Stimulated activated CD8-positive, alpha-beta memory T cell treated with anti-CD3 and anti-CD28 coated beads, Interleukin-4, amount 100 ng/mL, for 1 hour (primary cell): ENCODE measurements at places on chromosomes 2 and 18.

DNA sequence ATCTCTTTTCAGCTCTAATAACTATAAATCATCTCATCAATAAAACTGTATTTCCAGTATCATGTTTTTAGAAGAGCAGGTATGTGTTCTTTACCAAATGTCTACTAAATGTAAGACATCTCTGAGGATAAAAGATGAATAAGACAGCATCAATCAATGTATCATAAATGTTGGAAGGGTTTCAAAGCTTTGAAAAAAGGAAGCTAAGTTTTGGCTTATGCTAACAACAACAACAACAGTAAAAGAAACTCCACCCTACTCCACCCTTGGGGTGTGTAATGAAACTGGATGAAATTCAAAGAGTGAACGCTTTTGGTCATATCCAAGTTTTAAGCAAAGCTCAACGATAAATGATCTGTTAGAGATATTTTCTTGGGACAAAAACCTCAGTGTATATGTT, 17.1 kb downstream of the PRKD3 start:
- DNase-seq, result no peak

DNA sequence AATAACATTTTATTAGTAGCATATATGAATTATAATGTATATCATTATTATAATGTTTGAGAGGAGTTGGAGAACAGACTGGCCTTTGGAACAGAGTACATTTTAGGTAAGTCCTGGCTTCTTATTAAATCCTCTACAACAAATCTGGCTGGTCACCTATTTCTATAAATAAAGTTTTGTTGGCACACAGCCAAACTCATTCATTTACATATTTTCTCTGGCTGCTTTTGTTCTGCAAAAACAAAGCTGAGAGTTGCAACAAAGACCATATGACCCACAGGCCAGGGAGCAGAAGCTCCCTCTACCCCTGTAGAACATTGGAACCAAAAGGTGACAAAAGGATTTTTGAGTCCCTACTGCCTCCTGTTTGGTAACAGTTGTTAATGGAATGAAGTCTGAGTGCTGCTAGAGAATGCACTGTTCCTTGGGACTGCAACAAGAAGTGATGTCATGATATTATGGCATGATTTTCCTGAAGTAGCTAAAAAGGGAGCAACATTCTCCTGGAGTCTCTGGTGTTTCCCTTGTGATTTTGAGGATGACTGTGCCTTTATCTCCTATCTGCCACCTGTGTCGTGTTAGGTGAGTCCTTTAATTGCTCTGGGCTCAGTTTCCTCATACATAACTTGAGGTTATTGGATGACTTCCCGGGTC, 22.0 kb upstream of the SP9 start:
- no peak for DNase-seq

GRCh38 chr2:38074058-38074763, 1.7 kb downstream of the CYP1B1 start:
- DNase-seq, result no peak

DNA sequence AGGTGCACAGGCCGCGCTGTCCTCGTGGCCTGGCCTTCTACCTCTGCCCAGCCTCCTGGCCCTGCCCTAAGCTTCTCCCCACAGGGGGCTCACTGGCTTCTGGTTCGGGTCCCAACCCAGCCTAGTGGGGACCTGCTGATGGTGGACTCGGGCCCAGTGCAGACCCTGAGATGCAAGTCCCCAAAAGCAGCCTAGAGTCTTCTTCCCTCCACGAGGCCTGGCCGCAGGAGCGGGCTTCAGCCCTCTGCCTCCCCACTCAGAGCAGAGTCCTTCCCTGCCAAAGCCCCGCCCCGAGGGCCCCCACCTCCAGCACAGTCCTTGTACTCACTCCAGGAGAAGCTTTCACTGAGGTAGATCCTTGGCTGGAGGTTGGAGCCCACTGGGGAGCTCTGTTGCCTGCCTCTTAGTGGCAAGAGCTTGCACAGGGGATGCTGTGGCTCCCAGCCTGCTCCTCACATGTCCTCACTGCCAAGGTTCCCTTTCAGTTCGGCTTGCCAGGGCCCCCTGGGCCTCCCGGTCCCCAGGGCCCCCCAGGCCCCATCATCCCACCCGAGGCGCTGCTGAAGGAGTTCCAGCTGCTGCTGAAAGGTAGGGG, 3.6 kb downstream of the ERFE start:
- DNase-seq, result no peak

- DNase-seq, result no peak
Observed at GRCh38 chr2:101883860-101884259, 107.9 kb upstream of the IL1R2 start.

DNA sequence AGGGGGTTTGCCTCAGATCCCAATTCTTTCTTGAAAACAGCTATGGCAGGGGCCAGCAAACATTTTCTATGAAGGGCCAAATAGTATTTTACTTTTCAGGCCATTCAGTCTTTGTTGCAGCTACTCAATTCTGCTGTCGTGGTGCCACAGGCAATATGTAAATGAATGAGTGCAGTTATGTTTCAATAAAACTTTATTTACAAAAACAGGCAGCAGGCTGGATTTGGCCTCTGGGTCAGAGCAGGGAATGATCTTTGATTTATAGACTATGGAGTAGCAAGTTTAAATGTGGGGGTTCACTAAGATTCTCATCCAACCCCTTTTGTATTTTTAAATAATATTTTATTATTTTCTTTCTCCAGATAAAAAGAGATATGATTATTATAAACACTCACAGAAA, 72.4 kb downstream of the IRS1 start:
- no peak for DNase-seq

GRCh38 chr2:165804719-165805118, 10.7 kb upstream of the GALNT3 start:
- DNase-seq, result no peak

- DNase-seq, result no peak
Observed at GRCh38 chr2:101038455-101039255, 36.6 kb downstream of the RPL31 start.

DNA sequence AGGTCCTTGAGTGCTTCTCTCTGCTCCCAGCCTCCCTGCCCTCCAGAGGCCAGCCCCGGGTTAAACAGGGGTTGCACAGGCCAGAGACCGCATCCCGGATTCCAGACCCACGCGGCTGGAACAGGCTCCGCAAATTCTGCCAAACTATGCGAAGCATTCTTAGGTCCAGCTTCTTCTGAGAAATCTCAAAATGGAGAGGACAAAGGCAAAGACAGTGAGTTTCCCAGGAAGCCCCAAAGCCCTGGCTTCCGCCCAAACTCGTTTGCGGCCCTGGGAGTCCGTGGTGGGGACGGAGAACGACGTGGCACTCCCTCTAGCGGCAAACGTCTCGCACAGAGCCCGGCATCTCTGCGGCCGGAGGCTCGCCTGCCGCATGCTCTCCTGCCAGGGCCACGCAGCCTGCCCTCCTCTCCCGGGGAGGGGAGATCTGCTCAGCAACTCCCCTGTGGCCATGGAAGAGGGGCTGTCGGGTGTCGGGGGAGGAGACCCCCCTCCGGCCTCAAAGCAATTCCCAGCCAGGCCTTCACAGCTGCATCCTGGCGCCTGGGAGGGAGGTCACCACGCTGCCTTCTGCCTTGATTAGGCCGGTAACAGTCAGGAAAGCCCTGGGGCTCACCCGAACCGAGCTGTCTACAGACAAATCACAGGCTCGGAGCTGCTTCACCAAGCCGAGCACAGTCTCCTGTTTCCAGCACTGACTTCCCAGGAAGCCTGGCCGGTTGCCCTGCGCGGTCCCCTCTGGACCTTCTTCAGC, 33.4 kb upstream of the KLHL29 start:
- peak; percentile 8 for DNase-seq

DNA sequence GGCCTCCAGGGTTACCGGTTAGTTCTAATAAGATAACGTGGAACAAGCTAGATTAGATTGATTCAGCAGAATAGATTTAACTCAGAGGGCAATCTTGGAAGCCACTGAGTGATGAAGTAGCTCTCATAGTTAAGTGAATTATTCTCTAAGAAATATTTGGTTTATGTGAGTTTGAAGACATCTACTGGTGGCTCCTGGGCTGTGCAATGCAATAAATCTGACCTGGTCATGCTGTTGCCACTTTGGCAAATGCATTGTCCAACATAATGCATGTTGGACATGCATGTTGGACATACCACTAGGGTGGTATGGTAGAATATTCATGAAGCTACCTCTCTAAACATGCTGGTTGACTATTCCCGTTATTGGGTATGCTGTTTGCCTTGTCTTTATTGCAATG, 493.7 kb upstream of the VRK2 start:
- no peak for DNase-seq

- no peak for DNase-seq
Observed at GRCh38 chr2:222296911-222297599, 1.7 kb downstream of the PAX3 start.

GRCh38 chr18:58541789-58542425, 87.0 kb downstream of the ALPK2 start:
- no peak for DNase-seq
